Activated naive CD8-positive, alpha-beta T cell treated with anti-CD3 and anti-CD28 coated beads, Interleukin-2, amount 50 U/mL, for 16 hours (primary cell): ENCODE measurements at places on chromosomes 1 and 21.

- DNase-seq, result no peak
Observed at GRCh38 chr21:26433386-26433785, 139.7 kb downstream of the CYYR1 start.

GRCh38 chr21:29184037-29184436, 53.6 kb downstream of the MAP3K7CL start:
- no peak for DNase-seq

GRCh38 chr1:109788695-109789521, 25.2 kb upstream of the EPS8L3 start:
- no peak for DNase-seq

- DNase-seq, result no peak
Observed at GRCh38 chr1:81836007-81836626, 35.4 kb downstream of the ADGRL2 start.

DNA sequence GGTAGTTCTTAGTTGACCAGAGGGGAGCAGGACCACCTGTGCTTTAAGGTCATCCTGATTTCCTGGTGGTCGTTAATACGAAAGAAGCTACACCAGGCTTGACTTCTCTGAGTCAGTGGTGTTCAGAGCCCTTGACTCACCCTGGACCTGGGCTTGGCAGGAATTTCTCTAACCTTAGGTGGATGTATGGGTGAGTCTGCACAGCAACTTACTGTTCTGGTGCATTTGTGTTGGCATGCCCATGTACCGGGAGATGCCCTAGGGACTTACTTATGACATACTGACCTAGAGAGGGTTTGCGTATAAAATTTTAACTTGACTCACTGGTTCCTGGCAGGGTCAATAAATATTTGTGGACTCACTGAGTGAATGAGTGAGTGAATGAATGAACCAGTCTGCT, 304.6 kb downstream of the DISC1 start:
- DNase-seq, result no peak

DNA sequence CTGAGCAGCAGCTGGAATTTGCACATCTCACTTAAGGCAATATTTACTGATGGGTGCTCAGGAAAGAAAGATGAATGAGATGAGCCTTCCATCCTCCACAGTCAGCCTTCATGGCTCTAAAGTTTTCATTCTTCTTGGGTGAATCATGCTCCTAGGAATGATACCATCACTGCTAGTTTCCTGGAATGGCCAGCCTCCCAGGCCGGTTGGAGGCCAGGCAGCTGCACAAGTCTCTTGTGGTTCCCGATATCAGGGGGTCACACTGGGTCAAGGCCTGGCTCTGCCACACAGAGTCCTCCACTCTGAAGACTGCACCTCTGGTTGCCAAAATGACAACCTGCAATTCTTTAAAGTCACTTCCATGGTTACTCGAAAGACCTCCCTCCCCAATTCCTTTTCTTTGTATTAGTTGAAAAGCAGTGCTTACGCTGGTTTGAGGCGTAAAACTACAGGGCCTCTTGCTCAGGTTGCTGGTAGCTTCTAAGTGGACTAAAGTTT, 46.2 kb upstream of the PALMD start:
- no peak for DNase-seq

- no peak for DNase-seq
Observed at GRCh38 chr1:180953291-180954004, 40.8 kb downstream of the KIAA1614 start.

GRCh38 chr1:43423672-43424550, 29.8 kb downstream of the HYI start:
- DNase-seq, result no peak

DNA sequence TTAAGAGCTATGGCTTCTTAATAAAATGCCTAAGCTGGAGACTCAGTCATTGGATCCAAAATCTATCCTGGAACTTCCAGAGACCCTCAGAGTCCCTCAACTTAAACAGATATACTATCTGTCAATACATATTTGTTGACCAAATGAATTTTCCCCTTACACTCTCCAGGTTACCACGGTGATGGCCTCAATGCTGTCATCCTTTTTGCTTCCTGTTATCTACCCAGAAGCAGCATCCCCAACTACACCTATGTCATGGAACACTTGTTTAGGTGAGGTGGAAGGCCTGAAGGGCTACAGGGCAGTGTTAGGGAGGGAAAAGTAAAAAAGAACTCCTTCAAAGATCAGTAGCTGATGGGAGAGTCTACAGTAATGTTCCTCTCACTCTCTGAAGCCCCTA, 4.4 kb upstream of the C1orf56 start:
- DNase-seq, result no peak

GRCh38 chr1:40796939-40797667, 13.5 kb downstream of the KCNQ4 start:
- DNase-seq, result no peak

DNA sequence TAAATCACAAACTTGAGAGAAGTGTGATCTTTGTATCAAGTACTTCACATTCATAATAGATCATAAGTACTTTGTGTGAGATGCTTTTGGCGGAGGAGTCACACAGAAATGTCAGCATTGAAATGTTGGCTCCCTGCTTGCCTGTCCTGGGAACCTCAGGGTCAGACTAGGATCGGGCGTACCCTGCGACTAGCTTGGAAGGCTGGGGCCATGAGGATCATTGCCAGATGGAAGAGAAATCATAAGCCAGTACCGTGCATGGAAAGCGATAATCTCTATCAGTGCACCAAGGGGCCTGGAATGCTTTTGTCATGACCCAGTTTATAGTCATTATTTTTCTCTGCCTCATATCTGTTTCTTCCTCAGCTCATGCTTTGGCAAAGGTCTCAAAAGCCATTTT, 35.5 kb downstream of the MTR start:
- no peak for DNase-seq

GRCh38 chr1:52674497-52675384, 23.4 kb downstream of the COA7 start:
- DNase-seq, result no peak

GRCh38 chr1:14377386-14377785, 221.1 kb upstream of the KAZN start:
- no peak for DNase-seq

DNA sequence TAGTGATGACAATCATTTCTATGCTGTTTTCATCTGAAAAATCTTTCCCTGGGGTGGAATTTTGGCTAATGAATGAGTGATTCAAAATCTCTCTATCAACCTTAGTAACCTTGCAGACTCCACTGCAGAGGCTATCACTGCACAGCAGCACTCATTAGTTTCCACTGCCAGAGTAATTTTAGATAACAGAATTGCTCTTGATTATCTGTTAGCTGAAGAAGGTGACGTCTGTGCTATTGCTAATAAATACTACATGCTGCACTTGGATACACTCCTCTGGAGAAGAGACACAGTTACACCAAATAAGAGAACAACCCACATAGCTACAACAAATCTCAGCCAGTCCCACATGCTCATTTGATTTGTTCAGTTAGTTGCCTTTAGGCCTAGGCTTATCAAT, 1348.4 kb downstream of the NCAM2 start:
- no peak for DNase-seq

DNA sequence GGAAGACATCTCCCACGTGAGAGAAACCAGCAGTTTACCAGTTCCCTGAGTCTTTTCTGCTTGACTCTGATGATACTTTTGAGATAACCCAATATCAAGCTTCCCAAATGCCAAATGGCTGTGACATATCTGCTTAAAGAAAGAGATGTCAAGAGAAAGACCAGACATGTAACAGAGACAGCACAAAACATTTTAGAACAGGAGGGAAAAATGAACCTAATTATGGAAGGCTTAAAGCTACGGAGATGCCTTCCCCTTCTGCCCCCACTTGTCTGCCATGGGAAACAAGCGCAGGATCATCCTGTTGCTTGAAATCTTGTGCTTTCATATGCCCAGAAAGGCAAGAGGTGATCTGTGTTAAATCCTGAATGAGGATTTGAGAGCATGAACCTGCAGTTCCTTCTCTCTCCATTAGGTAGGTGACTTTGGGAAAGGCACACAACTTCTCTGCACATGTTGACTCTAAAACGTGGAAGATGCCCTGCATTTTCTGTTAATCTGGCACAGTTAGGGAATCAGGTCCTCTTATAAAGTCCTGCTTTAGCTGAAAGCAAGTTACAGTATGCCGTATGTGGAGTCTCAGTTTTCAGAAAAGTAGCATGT, 46.7 kb upstream of the MTR start:
- DNase-seq, result no peak

DNA sequence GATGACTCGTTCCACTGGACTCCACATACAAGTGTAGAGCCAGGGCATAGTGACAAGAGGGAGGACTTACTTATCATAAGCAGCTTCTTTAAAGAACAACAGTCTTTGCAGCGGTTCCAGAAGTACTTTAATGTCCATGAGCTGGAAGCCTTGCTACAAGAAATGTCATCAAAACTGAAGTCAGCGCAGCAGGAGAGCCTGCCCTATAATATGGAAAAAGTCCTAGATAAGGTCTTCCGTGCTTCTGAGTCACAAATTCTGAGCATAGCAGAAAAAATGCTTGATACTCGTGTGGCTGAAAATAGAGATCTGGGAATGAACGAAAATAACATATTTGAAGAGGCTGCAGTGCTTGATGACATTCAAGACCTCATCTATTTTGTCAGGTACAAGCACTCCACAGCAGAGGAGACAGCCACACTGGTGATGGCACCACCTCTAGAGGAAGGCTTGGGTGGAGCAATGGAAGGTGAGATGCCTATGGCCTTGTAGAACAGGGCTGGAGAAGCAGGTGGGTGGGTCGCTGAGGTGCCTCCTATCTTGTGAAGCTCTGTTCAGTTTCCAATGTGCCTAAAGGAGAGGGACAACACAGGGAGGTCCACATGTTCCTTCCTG, 12.1 kb downstream of the MIA3 start:
- no peak for DNase-seq

- DNase-seq, result no peak
Observed at GRCh38 chr1:37085393-37085792, 51.1 kb upstream of the GRIK3 start.

DNA sequence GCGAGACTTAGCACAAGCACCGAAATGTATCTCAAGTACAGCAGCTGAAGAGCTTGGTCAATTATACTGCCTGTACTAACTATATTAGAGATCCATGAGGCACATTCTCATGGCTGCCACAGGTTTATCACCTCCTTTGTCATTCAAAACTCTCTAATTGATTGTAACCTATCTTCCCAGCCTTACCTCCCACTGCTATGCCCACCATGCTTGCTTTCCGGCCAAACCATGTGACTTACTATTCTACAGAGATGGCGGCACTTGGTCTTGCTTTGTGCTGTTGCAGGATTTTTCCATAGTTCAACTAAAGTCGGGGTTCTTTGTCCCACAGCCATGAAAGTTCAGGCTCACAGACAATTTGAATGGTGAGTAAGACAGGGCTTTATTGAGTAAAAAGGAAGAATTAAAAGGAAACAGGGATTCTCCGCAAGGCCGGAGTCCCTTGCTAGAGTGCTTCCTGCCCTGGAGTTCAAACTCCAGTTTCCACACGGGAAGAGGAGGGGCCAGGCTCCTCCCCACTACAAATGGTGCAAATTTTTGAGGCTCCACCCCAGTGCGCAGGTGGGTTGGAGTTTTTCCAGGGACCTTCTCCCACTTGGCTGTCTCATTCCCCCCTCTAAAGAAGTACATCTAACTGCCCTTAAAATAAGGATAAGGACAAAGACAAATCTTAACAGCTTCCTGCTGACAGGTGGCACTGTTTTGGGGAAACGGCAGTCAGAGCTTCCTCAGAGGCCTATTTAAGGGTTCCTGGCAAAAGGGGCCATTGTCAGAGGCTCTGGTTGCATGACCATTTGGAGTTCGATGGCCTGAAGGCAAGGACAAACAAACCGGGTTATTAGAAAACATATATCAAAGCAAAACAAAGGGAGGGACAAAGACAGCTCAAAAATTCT, 28.7 kb downstream of the FMO2 start:
- DNase-seq, result no peak
